ENCODE measurements at places on chromosomes 12 and 14.
A peak's percentile ranks its signal among the peaks of the same experiment; 100 is the strongest.

- no peak for DNase-seq
These were observed 1083.2 kb downstream of the FLRT2 start for GRCh38 chr14:86613126-86613525.

DNA sequence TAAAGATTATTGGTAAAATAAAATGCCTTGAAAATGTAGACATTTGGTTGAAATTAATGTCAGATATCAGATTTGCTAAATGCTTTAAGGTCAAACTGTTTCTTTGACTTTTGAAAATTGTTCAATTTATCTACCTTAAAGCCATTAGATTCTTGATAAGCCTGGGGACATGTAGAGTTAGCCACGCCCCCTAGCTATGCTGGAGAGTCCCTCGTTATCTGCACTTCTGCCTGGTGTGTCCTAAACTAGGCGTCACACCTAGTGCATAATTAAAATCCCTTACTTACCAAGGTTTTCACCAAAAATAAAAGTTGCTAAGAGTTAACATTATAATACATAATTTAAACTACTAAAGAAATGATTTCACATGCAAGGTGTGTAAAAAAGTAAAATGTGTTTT is 79.5 kb downstream of the EGLN3 start:
- no peak for DNase-seq

- DNase-seq = no peak
These were observed 93.5 kb downstream of the LMNTD1 start for GRCh38 chr12:25459541-25459951.

DNA sequence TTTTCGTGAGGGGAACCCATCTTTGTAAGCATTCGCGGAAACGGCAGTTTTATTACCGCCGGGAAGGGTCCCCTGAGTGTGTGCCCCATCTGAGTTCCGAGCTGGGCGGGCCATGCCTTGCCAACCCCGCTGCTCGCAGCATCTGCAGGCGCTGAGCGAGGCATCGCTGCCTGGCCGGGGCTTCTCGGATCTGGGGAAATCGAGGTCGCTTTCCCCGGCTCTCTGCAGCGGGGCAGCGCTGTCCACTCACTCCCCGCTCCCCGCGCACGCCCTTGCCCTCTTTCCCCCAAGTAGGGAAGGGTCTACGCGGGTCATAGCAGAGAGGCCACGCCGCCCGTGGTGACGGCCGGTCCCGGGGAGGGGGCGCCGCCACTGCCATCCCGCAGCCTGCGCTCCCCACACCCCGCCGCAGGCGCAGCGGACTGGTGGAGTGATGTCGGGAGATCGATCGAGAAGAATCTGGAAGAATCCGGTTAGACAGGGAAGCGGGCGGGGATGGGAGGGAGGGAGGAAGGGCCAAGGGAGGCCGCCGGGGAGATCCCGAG is 507 bp upstream of the FKBP4 start:
- DNase-seq = no peak

DNA sequence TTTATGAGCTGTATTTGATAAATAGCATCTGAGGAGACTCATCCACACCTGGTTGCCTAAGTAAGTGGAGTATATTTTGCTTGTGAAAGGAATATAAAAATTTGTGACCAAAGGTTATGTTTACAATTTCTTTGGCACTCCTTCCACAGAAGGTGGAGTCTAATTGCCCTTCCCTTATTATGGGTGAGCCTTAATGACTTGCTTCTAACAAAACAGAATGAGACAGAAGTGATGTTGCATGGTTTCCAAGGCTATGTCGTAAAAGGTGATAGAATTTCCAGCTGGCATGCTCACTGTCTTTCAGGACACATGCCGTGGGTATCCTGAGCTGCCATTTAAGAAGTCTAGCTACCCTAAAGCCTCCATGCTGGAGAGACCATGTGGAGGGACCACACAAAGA is 116.8 kb upstream of the ABCD2 start:
- no peak for DNase-seq

DNA sequence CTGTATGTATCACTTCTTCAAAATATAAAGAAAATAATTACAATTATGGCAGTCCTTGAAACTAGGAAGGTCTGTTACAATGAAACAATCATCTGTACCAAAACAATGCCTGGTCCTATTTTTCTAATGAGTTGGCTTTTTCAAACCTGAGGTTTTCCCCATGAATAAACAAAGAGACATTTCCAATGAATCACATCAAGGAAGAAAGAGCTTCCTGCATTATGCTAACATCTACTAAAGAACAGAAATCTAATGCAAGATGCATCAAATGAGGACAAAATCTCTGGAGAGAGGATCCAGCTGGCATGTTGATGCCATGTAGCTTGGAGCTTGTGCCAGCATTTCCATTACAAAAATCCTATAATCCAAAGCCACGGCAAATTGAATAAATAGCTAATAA is 29.3 kb downstream of the NIN start:
- DNase-seq = peak; percentile 73

GRCh38 chr12:47419497-47419896 is 286.3 kb downstream of the RPAP3 start:
- DNase-seq = peak; percentile 79
